ENCODE measurements at places on chromosomes 7 and 10.

DNA sequence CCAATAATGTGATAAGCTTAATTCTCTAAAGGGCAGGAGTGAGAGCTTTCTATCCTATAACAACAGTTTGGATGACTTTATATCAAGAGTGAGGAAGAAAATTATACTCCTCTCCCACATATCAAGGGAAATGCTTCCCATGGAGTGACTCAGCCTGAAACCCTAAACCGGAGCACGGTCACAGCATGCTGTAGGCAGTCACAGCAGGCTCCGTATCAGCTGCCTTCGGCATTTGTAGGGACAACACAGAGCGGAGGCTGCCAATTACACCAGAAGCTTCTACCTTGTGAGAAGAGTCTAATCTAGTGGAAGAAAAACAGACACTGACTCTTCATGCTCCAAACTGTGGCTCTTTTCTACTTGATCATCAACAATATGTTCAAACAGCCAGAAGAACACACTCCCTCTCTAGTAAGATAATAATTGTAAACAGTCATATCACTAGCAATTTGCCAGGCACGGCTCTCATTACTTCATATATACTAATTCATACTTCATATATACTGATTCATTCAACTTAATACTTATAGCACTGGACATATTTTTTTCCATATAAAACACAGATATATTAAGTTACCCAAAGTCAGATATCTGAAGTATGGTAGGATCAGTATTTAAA lies 65.9 kb downstream of the DGKB start:
- DNase-seq: peak; percentile 25

DNA sequence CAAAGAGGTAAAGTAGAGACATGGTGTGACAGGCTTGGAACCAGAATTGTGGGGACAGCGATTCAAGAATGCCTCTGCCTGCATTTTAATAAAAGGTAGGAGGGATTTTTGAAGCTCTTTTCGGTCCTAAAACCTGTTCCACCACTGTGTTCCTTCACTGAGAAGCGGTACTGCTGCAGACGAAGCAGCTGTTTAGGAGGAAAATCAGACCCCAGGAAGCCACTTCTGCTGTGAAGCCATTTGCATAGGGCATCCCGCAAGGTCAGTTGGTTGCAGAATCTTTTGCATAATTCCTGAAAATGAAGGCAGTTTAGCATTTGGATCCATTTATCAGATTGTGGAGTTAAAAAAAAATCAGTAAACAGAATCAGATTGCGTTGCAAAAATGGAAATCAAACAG lies 183.3 kb upstream of the PRKCQ start:
- no peak for DNase-seq

GRCh38 chr10:44587488-44588318 lies 202.8 kb upstream of the CXCL12 start:
- DNase-seq: no peak

- DNase-seq: peak; percentile 33
These were observed at the start of gene EVX1 for GRCh38 chr7:27242555-27243339. Gene EVX1, plus strand, starts transcription at chr7:27242802. Its CDS starts 229 bp downstream, at chr7:27243031.

DNA sequence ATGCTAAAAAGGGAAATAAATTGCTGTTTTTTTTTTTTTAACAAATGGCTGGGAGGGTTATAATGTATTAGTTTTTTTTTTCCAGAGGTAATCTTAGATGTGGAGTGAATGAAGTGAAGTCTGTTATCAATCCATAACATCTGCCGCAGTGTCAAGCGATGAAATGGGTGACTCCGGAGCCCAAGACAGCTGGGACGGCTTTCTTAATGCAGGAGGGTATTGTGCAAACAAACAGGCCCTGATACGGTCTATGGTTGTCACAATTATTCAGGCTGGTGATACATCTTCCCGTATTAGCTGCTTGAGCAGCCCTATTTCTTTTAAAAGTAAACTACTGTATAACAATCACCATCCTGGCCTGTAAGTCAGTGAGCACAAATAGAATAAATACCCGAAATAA lies 1231.2 kb downstream of the GATA3 start:
- DNase-seq: no peak

DNA sequence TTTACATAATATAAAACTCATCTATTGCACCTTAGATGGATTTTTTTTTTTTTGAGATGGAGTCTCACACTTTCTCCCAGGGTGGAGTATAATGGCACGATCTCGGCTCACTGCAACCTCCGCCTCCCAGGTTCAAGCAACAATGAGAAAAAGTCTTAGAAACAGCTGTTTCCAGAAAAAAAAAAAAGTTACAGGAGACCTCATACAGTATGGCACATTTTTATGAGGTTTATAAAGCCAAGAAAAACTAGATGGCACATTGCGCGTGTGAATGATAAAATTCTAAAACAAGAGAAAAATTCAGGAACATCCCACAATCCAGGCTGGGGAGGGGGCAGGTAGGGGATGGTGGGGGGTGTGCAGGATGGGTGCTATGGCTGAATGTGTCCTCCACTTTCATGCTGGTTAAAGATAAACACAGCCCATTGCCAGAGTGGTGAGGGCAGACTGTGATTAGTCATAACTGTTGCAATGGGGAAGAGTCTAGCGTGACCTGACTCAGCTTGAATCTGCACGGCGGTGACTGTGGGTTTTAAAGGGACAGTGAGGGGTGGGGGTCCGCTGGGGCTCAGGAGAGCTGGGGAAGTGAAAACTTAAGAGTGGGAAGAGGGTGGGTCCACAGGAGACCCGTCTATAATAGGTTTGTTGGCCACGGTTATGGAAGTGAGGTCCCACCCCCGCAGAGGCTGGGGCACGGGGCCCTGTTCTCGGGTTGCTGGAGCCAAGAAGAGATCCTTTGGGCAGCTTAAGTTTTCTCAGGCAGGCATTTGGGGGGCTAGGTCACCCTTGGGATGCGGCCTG lies 11.9 kb upstream of the LRRC27 start:
- DNase-seq: peak; percentile 49

DNA sequence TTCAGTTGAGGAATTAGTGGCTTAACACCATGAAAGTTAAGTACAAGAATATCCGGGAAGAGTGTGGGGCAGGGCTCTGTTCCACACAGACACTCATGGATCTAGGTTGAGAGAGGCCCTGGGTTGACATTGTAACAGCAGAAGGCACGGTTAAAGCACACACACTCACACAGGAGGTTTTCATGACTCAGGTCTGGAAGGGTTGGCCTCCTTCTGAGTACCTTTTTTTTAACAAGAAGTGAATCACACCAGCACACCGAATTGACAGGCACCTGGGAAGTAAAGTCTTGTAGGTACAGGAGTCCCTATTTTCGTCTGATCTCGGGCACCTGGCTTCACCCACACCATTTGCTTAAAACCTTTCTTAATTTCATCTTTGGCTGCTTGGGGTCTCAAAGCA lies 509.4 kb upstream of the ADARB2 start:
- no peak for DNase-seq

- DNase-seq: no peak
These were observed 708.9 kb downstream of the POM121L12 start for GRCh38 chr7:53744403-53744760.

DNA sequence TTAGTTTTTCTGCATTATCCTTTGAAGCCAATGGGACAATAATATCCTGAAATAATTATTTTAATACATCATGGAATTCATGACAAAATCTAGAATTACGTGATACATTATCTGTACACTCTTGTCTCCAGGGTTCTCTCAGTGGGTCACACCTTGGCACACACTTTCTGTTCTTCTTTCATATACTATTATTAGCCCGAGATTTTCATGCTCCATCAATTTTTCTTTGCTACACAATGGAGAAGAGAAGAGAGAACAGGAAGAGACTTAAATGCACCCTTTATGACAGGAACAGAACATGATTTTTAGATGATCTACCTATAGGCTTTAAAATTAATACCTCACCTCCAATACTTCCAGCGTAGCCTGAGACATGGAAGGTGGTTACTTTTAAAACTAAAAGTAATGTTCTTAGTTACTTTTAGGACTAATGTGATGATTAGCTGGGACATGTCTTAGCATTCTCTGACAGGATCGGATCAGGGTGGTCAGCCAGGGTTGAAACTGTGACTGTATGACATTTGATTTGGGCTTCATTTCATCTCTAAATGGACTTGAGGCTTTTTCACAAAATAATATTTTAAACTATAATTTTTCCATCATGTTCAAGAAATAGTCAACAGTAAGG lies 148.2 kb upstream of the WNT16 start:
- no peak for DNase-seq

GRCh38 chr7:100867776-100868485 lies 744 bp downstream of the TRIP6 start:
- DNase-seq: no peak

All from Calu3 (cell line).